ENCODE measurements at places on chromosomes 3 and 15.

- no peak for DNase-seq
Observed at GRCh38 chr15:63308491-63308890, 31.1 kb downstream of the APH1B start.

- no peak for DNase-seq
Observed at GRCh38 chr3:127740136-127740915, 67.6 kb downstream of the ABTB1 start.

GRCh38 chr3:35849963-35850362, 210.6 kb downstream of the ARPP21 start:
- no peak for DNase-seq

GRCh38 chr3:62211675-62212429, 161.5 kb downstream of the FEZF2 start:
- DNase-seq: no peak

GRCh38 chr15:72722071-72722696, 36.2 kb downstream of the BBS4 start:
- peak; percentile 34 for DNase-seq

- no peak for DNase-seq
Observed at GRCh38 chr3:53845103-53845880, 927 bp downstream of the CHDH start.

GRCh38 chr15:81947548-81947947, 98.3 kb downstream of the MEX3B start:
- no peak for DNase-seq

GRCh38 chr3:69921651-69922050, 77.9 kb upstream of the SAMMSON start:
- DNase-seq: no peak

DNA sequence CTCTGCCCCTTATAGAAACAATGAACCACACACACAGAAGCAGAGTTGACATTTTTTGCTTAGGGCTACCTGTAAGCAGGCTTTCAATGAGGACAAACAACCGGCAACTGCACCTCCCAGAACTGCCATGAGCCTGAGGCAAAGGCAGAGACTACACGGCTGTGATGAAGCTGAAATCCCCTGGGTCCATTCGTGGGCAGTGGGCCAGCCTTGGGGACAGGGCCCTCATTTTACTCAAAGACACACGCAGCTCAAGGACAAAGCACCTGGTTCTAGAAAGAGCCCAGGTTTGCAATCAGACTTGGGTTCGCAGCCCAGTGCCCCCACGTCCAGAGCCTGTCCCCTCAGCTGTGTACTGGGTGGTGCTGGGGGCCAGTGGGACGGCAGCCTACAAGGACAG, 17.9 kb downstream of the FAM174B start:
- DNase-seq: no peak

GRCh38 chr3:4597208-4597985, 104.2 kb downstream of the ITPR1 start:
- DNase-seq: no peak

DNA sequence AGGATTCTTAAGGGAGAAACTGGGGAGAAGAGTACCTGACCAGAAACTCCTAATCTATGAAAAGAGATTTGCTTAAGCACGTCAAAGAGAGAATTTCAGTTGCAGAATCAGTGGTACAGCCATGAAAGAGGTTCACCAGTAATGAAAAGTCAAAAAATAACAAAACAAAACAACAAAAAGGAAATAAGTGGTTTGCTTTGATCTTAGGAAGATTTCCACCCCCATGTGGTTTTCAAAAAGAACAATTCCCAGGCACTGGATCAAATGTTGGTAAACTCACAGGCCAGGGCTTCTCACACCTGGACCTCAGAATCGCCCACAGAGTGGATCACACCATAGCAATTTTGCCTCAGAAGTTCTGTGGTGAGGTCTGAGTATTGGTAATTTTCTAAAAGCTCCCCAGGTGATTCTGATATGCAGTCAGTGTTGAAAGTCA, 67.5 kb downstream of the TMEM39A start:
- no peak for DNase-seq

DNA sequence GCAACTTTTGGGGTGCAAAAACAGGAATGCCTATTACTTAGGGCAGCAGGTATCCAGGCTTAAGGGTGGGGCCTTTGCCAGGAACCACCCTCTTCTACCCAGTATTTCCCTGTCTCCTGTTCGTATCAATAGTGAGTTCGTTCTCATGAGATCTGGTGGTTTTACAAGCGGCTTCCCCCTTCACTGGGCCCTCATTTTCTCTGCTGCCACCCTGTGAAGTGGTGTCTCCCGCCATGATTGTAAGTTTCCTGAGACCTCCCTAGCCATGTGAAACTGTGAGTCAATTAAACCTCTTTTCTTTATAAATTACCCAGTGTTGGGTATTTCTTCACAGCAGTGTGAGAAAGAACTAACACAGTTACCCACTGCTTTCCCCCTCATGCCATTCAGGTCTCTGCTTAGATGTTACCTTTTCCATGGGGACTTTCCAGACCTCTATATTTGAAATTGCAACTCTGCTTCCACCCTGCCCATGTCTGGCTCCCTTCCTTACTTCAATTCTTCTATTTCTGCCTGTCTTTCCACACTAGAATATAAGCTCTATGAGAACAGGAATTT, 23.9 kb upstream of the TRA2B start:
- no peak for DNase-seq

DNA sequence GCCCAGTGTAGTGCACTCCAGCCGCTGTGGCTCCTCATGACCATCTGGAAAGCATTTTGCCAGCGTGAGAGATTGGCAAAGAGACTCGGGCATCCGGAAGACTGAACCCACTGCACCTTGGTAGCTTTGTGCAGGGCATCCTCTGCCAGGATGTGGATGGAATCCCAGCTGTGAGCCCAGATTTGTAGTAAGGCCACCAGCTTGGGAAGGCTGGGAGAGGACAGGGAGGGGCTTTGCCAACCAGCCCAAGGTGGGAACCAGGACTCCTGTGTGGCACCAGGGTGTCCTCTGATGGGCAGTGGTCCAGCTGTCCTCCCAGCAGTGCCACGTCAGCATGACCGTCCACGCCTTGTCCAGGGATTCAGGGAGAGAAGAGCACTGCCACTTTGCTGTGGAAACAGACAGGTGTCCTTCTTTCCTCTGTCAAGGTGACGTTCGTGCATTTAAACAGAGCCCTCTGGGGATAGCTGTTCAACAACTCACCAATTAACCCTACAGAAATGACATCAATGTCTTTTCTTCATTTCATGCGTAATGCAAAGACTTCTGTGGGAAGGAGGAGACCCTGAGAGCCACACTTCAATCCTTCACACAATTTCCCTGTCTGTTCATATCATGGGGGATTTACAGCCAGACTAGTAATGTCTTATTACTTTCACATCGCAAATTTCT, 19.1 kb downstream of the KLF15 start:
- DNase-seq: no peak

DNA sequence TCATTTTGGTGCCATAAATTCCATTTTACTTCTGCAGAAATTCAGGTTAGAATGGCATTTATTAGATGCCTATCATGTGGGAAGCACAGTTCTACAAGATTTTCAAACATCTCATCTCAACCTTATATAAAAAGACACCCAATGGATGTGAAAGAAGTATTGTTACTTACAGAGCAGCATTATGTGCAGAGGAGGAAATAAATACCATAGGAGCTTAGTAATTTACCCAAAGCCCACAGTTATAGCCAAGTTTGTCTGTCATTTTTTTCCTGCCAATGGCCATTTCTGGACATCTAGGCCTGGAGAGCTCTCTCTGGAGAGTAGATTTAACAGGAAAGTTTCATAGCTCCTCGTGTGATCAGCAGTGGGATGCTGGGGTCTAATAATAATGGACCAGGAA, 659.4 kb upstream of the NAALADL2 start:
- DNase-seq: no peak

GRCh38 chr3:185823078-185824044, 1.5 kb downstream of the IGF2BP2 start:
- DNase-seq: no peak

DNA sequence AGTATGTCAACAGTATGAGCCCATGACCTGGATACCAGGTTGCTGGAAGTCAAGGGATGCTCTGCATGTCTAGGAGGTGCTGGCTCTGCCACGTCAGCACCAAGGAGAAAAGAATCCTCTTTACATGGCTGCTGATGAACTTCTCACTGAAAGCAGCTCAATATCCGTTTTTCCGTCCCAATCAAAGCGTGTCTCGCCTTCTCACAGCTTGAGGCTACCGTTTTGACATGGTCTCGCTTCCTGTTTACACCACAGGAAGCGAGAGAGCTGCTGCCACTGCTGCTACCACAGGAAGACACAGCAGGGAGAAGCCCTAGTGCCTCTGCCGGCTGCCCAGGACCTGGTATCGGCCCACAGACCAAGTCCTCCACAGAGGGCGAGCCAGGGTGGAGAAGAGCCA, 27.3 kb downstream of the STARD5 start:
- DNase-seq: peak; percentile 51

DNA sequence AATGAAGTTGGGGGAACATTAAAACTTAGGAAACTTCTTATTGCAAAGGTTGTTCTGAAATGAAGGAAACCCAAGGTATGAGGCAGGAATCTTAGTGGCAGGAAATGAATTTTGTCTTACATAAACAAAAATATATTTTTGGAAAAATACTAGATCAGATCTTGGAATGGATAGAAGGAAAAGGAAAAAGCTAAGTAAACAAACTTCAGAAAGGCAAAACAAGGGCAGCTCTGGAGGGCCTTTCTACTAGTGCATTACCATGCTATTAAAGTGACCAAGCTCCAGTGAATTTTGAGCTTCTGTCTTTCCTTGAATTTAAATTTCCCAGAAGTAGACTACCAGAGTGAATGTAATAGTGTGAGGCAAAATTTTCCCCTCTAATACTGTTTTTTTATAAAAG, 13.6 kb downstream of the ARL6 start:
- DNase-seq: no peak

- no peak for DNase-seq
Observed at GRCh38 chr3:117366574-117366973, 657.0 kb downstream of the TUSC7 start.

DNA sequence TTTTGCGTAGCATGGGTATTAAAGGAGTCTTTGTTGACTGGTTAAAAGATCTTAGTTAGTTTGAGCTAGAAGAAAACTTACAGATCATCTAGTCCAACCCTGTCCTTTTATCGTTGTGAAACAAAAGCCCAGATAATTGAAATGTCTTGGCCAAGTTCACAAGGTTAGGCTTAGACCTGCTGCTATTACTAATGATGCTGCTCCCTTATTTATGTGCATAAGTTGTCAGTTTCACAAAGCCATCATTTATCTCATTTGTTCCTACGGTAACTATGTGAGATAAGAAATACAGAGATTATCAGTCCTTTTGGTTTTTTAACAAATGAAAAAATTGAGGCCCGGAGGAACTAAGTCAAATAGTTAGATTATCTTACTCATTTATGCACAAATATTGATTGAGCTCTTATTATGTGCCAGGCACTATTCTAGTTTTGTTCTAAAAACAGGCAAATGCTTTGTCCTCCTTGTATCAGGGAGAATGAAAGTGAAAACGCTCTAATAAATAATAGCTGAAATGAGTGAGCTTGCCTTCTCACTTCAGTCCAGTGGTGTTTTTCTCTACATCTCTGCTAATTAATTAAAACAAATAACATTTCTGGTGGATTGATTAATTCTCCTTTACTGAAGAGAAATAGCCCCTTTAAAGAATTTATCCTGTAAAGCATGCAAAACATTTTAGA, 49.1 kb upstream of the TPRG1 start:
- no peak for DNase-seq

GRCh38 chr15:30023798-30024295, 58.9 kb upstream of the GOLGA8J start:
- no peak for DNase-seq

DNA sequence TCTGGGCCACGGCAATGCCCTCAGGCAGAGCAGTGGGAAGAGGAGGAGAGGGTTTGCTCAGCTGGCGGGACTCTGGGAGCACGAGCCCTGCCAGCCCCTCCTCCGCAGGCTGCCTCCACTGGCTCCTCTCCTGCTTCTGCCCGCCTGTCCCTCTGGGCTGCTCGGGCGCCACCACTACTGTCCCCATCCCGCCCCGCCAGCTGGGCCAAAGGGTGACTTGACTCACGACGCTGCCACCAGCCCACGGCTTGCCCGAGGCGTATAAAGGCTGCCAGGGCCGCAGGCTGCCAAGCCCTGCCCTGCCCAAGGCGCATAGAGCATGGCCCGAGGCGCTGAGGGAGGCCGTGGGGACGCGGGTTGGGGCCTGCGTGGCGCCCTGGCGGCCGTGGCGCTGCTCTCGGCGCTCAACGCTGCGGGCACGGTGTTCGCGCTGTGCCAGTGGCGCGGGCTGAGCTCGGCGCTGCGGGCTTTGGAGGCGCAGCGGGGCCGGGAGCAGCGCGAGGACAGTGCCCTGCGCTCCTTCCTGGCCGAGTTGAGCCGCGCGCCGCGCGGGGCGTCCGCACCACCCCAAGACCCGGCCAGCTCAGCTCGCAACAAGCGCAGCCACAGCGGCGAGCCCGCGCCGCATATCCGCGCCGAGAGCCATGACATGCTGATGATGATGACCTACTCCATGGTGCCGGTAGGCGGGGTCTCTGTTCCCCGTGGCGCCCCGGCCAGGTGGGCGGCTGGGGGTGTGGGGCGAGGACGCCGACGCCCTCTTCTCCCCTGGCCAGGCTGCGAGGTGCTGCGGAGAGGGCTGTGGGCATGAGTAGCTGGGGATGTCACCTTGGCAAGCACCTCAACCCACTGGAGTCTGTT, at the start of gene GLDN:
TSS of gene GLDN (plus strand) at position 290 of the 861 bp plus-strand sequence. CDS start at position 320, 30 bp downstream.
- no peak for DNase-seq

GRCh38 chr3:137692803-137693431, 71.2 kb upstream of the SOX14 start:
- no peak for DNase-seq

DNA sequence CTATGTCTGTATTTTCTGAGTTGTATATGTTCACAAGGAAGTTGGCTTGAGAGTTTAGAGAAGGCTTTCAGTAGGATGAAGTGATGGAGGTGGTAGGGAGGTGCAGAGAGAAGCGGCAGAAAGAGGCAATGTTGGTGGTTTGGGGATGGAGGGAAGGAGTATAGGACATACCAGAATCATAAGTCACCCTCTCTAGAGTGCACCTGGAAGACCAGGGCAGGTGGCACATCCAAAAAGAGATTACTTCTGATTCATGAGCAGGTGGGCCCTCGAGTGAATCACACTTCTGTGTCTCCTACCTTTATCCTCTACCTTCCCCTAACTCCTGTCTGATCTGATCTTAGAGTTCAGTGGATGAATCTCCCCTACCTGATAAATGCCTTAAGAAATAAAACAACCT, 41.8 kb upstream of the MRPL3 start:
- DNase-seq: no peak

GRCh38 chr15:66110864-66111263, 142.7 kb downstream of the MEGF11 start:
- no peak for DNase-seq

DNA sequence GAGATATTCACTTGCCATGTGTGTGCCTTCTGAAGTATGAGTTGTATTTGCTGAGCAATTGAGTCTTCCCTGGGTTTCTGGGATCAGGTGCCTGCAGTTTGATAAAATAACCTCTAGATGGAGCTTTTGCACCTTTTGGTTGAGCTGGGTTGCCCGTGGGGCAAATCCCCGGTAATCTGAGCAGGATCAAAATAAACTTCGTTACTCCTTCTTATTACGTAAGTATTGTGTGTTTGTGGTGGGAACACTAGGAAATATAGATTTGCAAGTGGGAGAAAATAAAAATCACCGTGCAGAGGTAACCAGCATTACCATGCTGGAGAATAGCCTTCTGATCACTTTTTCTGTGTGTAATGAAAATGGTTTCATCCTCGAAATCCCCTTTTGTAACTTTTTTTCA, 277.4 kb upstream of the NR2E3 start:
- no peak for DNase-seq
